Eye (tissue), 1 donor: ENCODE measurements at places on chromosomes 1 and 21.

DNA sequence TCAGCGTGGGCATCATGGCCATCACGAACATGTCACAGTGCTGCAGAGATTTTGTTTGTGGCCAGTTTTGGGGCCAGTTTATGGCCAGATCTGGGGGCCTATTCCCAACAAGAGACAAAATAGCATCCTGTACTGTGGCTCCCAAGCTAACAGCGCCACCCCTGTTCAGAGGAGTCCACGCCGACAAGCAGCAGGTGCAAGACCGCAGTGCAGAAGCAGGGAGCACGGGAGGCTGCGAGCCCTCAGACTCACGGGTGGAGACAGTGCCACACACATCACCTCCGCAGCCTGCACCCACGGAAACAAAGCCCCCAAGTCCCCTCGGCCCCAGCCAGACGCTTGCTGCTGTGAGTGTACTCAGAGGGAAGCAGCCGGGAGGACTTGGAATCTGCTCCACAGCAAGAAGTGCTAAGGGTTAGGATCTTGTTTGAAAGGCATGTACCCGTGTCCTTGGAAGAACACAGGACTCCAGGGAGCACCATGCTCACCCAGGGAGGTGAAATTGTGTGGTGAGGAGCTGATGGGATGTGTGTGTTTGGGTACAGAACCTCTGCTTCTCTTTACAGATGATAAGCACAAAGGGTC, 7.1 kb downstream of the TCP10L start:
- DNase-seq: no peak

- DNase-seq: no peak
These were observed 25.3 kb downstream of the IGSF21 start for GRCh38 chr1:18132711-18133541.

DNA sequence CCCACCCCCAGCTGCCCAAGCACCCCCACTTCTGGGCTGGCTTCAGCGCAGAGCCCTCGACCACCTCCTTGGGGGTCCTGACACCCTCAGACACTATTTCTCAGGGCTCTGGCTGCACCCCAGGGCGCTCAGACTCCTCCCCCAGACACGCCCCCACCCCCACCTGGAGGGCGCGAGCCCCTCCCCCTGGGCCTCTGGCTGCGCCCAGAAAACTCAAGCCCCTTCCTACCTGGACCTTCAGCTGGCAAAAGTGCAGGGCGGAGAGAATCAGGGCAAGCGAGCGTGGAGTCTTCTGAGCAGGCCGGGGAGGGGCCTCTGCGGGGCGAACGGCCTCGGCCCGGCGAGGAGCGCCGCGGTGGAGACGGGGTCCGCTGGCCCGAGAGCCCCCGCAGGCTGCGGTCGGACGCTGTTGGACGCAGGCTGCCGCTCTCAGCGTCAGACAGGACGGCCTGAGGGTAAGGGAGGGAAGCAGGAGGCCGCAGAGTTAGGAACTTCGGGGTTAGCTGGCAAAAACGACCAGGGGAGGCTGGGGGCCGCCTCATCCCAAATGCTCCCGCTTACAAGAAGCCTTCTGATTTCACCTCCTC, 17.4 kb upstream of the NBPF1 start:
- DNase-seq: no peak

GRCh38 chr1:151165281-151165737, 393 bp downstream of the LYSMD1 start:
- DNase-seq: no peak

DNA sequence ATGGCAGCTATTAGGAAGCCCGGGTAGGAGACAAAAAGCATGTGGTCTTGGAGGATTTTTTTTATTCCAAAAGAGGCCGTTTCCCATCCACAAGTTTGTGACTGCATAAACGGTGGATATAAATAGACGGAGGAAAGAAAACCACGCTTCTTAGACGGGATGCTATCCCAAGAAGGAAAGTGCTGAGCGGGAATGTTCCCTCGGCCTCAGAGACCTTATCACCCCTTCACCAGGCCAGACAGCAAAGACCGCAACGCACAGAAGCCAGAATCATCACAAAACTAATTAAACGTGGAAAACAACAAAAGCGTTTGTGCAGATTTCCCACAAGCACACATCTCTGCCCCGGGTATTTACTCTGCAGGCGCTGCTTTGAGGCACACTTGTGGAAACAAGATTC, 43.2 kb downstream of the HLCS start:
- DNase-seq: no peak

- no peak for DNase-seq
These were observed 587 bp downstream of the SCNM1 start for GRCh38 chr1:151166505-151166956.

GRCh38 chr1:24921938-24922662, 8.0 kb downstream of the RUNX3 start:
- DNase-seq: no peak

DNA sequence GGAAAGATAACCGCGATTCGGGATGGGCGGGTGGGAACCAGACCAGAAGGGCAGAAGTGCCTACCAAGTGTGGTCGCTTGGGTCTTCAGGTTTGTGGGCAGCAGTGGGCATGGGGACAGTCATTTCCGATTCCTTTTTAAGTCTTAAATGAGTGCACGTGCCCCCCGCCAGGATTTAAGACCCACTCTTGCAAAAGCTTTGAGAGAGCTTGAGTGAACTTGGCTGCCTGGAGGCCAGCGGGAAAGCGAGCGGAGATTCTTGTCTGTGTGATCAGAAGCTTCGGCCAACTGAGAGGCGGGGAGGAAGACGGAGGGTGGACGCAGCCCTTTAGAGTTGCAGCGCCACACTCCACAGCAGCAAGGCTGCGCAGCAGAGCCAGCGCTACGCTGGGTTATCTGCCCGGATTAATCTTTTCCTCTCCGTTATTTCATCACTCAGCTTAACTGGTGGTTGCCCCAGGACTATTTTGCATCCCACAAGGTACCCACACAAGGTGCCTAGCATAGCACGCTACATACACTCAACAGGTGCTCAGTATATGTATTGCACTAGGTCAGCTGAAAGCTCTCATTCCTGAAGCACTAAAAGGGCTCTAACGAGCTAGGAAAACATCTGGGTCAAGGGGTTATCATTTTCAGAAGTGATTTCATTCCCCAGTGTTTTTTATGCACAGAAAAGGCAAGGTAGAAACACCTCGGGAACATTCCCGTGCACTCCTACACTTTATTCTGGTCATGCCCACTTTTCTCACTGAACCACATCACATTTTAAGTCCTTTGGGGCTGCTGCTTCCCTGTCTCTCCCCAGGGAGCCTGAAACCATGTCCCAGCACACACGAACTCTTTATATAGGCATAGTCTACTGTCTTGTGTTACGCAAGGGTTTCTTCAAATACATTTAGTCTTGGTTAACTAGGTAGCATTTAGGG, 1.5 kb upstream of the BATF3 start:
- DNase-seq: peak; percentile 77

DNA sequence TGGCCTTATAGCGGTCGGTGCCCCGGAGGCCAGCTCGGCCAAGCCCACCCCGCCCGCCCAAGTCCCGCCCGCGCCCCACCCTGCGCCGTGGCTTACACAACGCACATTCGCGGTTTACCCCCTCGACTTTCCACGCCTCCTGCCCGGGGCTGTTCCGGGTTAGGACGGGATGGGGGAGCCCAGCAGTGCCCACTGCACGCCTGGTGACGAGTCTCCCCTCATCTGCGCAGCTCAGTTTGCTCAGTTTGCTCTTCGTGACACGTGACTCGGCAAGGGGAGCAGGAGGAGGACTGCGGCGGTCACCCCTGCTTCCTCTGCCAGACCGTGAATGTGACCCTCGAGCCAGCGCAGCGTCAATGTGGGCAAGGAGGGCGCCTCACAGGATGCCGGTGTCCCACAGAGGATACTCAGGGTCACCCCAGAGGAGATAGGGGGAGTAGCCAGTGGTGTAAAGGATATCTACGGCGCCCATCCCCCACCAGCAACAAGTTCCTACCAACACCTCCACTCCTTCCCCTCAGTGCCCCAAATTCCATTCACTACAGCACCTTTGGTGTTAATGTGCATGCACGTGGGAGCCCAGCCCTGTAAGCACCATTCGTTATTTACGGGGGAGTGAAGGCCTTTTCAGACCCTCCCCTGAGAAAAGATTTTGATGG, 350 bp upstream of the S100A6 start:
- DNase-seq: peak; percentile 89
